ENCODE measurements at places on chromosomes 5 and 9. TPM values are rescaled to one million over a fixed set of nuclear protein-coding genes. Genes with fewer than 3 reads are reported as not detected.

DNA sequence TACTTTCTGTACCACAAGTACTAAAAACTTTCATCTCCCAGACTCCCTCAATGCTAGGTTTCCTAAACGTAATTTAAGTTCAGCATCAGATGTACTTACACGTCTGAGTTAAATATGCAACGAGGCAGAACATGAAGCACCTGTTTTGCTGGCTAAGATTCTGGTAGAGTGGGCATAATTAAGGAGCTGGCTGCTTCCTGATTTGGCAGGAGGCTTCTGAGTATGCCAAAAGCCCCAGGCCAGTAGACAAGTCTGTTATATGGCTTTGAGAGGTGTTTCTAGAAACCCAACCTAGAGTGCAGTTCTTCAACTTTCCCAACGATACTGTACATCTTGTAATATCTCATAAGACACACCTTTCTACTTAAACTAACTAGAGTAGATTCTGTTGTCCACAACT lies 13.6 kb downstream of the TICAM2 start:
- peak overlapping the region; percentile 54 for H3K27ac ChIP-seq
- H3K36me3 ChIP-seq = no peaks in the 10 kb centered on the region
- no peak for DNase-seq
- no peaks in the 10 kb centered on the region for H3K27me3 ChIP-seq
- H3K4me3 ChIP-seq = no peak overlapping the region

DNA sequence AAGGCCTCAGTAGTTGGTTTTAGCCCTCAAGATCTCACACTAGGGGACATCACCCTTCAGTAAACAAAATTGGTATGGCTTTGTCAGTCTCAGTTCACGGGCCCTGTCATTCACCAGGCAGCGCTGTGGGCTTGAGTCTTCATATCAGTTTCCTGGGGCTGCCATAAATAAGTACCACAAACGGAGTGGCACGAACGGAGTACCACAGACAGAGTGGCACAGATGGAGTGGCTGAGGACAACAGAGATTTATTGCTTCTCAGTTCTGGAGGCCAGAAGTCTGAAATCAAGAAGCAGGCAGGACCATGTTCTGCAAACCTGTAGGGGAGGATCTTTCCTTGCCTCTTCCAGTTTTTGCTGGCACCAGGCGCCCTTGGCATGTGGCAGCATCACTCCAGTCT lies 37.5 kb downstream of the DYNC2I2 start:
- H3K36me3 ChIP-seq = peaks cover 100% of the 10 kb centered on the region
- no peaks in the 10 kb centered on the region for H3K27me3 ChIP-seq
- H3K27ac ChIP-seq = no peak overlapping the region
- no peaks in the 10 kb centered on the region for H3K4me1 ChIP-seq
- no peak overlapping the region for H3K4me3 ChIP-seq

DNA sequence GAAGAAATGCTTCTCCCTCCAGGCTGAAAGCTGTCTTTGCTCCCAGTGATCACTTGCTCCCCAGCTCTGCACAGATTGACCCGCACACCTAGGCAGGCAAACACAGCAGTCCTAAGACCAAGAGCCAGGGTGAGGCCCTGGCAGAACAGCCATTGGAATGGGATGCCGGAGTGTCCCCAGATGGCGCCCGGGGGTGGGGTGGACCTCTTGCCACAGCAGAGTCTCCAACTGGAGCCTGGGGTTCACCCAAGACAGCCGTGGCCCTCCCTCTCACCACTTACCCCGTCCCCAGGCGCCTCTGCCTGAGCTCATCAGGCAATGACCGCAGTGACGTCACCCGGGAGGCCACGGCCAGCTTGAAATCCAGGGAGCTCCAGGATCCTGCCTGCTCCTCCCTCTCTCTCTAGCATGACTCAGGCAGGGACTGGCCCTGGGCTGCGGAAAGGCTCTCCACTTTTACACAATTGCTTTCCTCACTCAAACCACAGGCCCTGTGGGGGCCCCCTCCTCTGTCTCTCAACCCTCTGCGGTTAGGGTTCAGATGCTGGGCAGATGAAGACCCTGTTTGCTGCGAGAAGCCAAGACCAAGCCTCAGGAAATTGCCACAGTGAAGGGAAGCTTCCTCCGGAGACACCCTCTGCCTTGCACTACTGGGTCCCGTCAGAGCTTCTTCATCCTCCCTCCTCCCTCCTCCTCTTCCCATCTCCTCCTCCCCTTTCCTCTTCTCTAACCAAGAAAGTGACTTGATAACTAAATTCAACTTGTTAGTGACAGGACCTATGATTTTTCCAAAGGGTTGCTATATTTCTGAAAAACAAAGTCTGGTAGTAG lies 24.3 kb upstream of the PTGES start:
- peak; percentile 94 for DNase-seq
- H3K27me3 ChIP-seq = peaks cover 5% of the 10 kb centered on the region
- peaks cover 16% of the 10 kb centered on the region for H3K4me1 ChIP-seq
- peak overlapping the region; percentile 28 for H3K4me3 ChIP-seq
- peak overlapping the region; percentile 77 for H3K27ac ChIP-seq

DNA sequence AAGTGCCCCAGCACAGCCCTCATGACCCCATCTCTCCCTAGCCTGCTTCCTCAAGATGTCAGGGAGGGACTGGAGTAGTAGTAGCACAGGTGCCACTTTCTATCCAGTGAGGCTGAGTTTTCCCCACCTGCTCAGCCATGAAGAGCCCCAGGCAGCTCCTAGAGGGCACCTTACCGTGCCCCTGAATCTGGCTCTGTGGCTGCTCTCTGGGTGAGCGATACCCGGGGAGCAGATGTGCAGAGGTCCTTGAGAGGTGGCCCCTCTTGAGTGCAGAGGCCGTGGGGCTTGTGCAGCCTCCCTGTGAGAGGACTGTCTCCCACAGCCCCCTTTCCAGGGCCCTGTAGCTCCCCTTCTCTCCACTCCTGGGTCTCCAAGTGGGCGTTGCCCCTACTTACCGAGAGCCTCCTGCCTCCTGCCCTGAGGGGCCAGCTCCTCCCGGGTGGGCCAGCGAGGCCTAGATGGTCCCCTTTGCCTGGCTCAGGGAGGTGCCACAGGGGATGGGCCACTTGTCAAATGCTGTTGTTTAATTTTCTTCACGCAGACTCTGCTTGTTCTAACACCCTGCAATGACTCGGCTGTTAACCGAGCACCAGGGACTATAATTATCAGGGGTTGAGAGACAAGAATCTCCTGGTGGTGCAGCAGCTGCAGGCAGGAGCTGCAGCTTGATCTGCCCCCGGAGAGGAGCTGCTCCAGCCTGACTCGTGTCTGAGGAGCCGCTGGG lies 29.6 kb upstream of the PITX1 start:
- H3K4me1 ChIP-seq = no peaks in the 10 kb centered on the region
- H3K4me3 ChIP-seq = no peak overlapping the region
- DNase-seq = no peak
- H3K27ac ChIP-seq = no peak overlapping the region
- peaks cover 48% of the 10 kb centered on the region for H3K27me3 ChIP-seq

- H3K4me3 ChIP-seq = no peak overlapping the region
- DNase-seq = no peak
- H3K27me3 ChIP-seq = no peaks in the 10 kb centered on the region
- no peaks in the 10 kb centered on the region for H3K4me1 ChIP-seq
- H3K27ac ChIP-seq = no peak overlapping the region
These were observed 237.7 kb upstream of the MEF2C start for GRCh38 chr5:89120719-89121118.

- no peak overlapping the region for H3K27ac ChIP-seq
- H3K36me3 ChIP-seq = peaks cover 8% of the 10 kb centered on the region
- H3K4me3 ChIP-seq = no peak overlapping the region
- no peak for DNase-seq
- H3K4me1 ChIP-seq = no peaks in the 10 kb centered on the region
These were observed 37.2 kb downstream of the COL27A1 start for GRCh38 chr9:114192539-114192938.

- DNase-seq = no peak
- H3K4me1 ChIP-seq = no peaks in the 10 kb centered on the region
- peaks cover 33% of the 10 kb centered on the region for H3K36me3 ChIP-seq
- H3K27ac ChIP-seq = no peak overlapping the region
- no peaks in the 10 kb centered on the region for H3K27me3 ChIP-seq
- H3K4me3 ChIP-seq = no peak overlapping the region
These were observed 21.6 kb downstream of the SLC46A2 start for GRCh38 chr9:112869041-112869529.

GRCh38 chr5:81429363-81429762 lies 35.4 kb upstream of the ACOT12 start:
- no peaks in the 10 kb centered on the region for H3K27me3 ChIP-seq
- no peak overlapping the region for H3K27ac ChIP-seq
- no peaks in the 10 kb centered on the region for H3K36me3 ChIP-seq
- H3K4me1 ChIP-seq = peaks cover 24% of the 10 kb centered on the region

- H3K27ac ChIP-seq = peak overlapping the region; percentile 100
- peaks cover 20% of the 10 kb centered on the region for H3K36me3 ChIP-seq
- H3K27me3 ChIP-seq = no peaks in the 10 kb centered on the region
- H3K4me1 ChIP-seq = peaks cover 98% of the 10 kb centered on the region
These were observed 9.8 kb downstream of the VDAC1 start for GRCh38 chr5:133994990-133995333.

GRCh38 chr9:22169727-22170503 lies 160.8 kb upstream of the CDKN2B start:
- H3K27me3 ChIP-seq = no peaks in the 10 kb centered on the region
- peaks cover 6% of the 10 kb centered on the region for H3K4me1 ChIP-seq
- no peaks in the 10 kb centered on the region for H3K36me3 ChIP-seq
- H3K4me3 ChIP-seq = no peak overlapping the region

DNA sequence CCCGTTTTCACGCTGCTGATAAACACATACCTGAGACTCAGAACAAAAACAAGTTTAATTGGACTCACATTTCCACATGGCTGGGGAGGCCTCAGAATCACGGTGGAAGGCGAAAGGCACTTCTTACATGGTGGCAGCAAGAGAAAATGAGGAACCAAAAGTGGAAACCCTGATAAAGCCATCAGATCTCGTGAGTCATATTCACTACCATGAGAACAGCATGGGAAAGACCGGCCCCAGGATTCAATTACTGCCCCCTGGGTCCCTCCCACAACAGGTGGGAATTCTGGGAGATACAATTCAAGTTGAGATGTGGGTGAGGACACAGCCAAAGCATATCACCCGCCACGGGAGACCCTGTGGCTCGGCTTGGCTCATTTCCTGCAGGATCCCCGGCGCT lies 20.2 kb downstream of the EXD3 start:
- H3K27me3 ChIP-seq = no peaks in the 10 kb centered on the region
- H3K4me1 ChIP-seq = peaks cover 20% of the 10 kb centered on the region
- no peak overlapping the region for H3K4me3 ChIP-seq
- DNase-seq = no peak
- no peak overlapping the region for H3K27ac ChIP-seq
- no peaks in the 10 kb centered on the region for H3K36me3 ChIP-seq

DNA sequence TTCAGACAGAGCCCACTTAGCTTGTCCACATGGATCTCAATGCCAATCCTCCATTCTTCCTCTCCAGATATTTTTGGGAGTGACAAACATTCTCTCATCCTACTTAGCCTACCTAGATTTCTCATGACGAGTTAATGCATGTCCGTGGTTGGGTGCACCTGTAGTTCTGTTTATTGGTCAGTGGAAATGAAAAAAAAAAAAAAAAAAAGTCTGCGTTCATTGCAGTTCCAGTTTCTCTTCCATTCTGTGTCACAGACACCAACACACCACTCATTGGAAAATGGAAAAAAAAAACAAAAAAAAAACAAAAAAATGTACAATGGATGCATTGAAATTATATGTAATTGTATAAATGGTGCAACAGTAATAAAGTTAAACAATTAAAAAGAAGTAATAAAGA lies 59.0 kb downstream of the BASP1 start:
- H3K27me3 ChIP-seq = no peaks in the 10 kb centered on the region
- H3K27ac ChIP-seq = no peak overlapping the region
- H3K4me3 ChIP-seq = no peak overlapping the region
- DNase-seq = no peak

DNA sequence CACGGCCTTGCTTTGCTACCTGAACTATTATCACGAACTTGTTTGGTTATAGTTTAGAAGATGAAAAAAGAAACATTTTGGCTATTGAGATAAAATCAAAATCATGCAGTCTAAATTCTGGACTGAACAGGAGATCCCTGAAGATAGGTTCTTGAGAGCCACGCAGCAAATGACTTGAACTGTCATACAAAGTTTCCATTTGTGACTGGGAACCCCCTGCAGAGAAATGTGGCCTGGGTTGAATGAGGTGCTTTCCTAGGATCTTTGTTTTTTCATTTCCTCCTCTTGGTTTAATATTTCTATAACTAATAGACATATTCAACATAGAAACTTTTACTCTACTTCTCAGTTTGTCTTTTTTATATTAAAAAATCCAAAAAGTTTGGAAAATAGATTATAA lies 184.7 kb upstream of the TRPM3 start:
- H3K27ac ChIP-seq = no peak overlapping the region
- H3K4me1 ChIP-seq = no peaks in the 10 kb centered on the region
- H3K4me3 ChIP-seq = no peak overlapping the region
- no peak for DNase-seq
- no peaks in the 10 kb centered on the region for H3K36me3 ChIP-seq

DNA sequence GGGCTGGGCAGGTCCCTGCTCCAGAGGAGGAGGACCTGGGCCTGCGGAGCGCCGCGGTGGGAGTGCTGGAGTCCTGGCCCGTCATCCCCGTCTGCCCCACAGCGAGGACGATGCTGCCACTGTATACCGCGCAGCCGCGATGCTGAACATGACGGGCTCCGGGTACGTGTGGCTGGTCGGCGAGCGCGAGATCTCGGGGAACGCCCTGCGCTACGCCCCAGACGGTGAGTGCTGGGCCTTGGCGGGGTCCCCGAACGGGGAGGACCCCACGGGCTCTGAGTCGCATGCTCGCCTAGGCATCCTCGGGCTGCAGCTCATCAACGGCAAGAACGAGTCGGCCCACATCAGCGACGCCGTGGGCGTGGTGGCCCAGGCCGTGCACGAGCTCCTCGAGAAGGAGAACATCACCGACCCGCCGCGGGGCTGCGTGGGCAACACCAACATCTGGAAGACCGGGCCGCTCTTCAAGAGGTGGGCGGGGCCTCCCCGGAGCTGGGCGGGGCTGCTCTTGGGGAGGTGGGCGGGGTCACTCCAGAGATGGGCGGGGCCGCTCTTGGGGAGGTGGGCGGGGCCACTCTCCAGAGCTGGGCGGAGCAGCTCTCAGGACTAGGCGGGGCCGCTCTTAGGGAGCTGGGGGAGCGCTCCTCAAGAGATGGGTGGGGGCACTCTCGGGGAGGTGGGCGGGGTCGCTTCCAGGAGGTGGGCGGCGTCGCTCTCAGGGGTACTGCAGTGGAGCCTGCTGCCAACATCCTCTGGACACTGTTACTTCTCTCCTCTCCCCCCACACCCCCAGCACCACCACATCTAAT lies 13.1 kb downstream of the LRRC26 start:
- no peaks in the 10 kb centered on the region for H3K36me3 ChIP-seq
- H3K4me1 ChIP-seq = peaks cover 9% of the 10 kb centered on the region
- no peak overlapping the region for H3K27ac ChIP-seq
- peak; percentile 30 for DNase-seq
- H3K4me3 ChIP-seq = peak overlapping the region; percentile 42
- H3K27me3 ChIP-seq = peaks cover 94% of the 10 kb centered on the region

SLF1 gene
- 7.1 TPM for total RNA-seq

PCDHGB5 gene
- 6.0 TPM for total RNA-seq

SLC12A7 gene
- total RNA-seq = 140 TPM

SVEP1 gene
- 8.8 TPM for total RNA-seq

SCGB3A1 gene
- total RNA-seq = not detected

RLN2 gene
- 0.44 TPM for total RNA-seq

BTNL8 gene
- total RNA-seq = 0.58 TPM

PRDM9 gene
- total RNA-seq = not detected

ADAMTS19 gene
- 0.38 TPM for total RNA-seq

Measured in left ventricle myocardium inferior (tissue), 1 donor.